ENCODE measurements at places on chromosomes 16 and 17. TPM values are rescaled to one million over a fixed set of nuclear protein-coding genes. Genes with fewer than 3 reads are reported as not detected.
A peak's percentile ranks its signal among the peaks of the same experiment; 100 is the strongest.

Gene IL17C
- not detected for total RNA-seq

Gene DNAAF8
- 0.64 TPM for total RNA-seq

Gene ADORA2B
- total RNA-seq, result 0.23 TPM

GRCh38 chr17:40514013-40514875 lies 12.8 kb upstream of the TNS4 start:
- no peak for DNase-seq

GRCh38 chr16:30996985-30997724 lies 12.1 kb downstream of the HSD3B7 start:
- DNase-seq, result peak; percentile 82

GRCh38 chr17:82963104-82963950 lies 116.1 kb upstream of the METRNL start:
- DNase-seq, result peak; percentile 16

DNA sequence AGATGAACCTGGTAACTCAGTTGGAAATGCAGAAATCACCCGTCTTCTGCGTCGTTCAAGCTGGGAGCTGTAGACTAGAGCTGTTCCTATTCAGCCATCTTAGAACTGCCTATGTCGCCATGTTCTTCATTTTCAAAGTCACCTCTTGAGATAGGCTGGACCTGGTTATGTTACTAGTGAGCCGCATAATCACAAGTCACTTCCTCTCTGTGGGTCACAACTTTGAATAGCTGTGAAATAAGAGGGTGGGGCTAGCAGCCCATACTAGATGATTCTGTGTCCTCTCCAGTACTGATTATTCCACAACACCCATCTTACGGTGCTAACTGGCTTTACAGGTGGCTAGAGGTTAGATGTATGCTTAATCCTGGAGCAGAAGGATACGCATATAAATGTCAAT lies 74.2 kb downstream of the VPS53 start:
- no peak for DNase-seq

- DNase-seq, result no peak
Observed at GRCh38 chr16:49890876-49891275, 35.0 kb upstream of the ZNF423 start.

GRCh38 chr16:28492511-28492910 lies 637 bp upstream of the CLN3 start:
- DNase-seq, result no peak

GRCh38 chr17:74807441-74807840 lies 31.3 kb upstream of the NAT9 start:
- DNase-seq, result no peak

GRCh38 chr17:75619506-75620431 lies 13.5 kb upstream of the SMIM5 start:
- no peak for DNase-seq

DNA sequence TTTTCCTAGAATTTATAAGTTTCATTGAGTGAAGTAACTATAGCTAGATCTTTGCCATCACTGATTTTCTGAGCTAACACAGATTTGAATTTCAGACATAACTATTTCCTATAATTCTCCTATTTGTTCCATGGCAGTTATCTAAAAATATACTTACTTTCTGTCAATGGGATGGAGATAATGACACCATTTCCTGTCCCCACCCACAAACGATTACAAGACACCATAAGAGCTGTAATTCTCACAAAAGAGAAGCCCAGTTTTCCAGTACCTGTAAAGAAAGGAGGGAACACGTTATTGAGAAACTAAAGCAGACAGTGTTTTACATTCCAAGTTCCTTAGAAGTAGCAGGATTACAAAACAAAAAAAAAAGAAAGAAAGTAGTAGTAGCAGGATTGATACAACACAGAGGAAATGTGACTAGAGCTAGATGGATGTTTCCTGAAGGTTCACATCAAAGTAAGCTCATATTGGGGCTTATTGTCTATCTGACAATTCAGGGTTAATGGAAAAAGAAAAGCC lies 110.9 kb upstream of the TOB1 start:
- no peak for DNase-seq

DNA sequence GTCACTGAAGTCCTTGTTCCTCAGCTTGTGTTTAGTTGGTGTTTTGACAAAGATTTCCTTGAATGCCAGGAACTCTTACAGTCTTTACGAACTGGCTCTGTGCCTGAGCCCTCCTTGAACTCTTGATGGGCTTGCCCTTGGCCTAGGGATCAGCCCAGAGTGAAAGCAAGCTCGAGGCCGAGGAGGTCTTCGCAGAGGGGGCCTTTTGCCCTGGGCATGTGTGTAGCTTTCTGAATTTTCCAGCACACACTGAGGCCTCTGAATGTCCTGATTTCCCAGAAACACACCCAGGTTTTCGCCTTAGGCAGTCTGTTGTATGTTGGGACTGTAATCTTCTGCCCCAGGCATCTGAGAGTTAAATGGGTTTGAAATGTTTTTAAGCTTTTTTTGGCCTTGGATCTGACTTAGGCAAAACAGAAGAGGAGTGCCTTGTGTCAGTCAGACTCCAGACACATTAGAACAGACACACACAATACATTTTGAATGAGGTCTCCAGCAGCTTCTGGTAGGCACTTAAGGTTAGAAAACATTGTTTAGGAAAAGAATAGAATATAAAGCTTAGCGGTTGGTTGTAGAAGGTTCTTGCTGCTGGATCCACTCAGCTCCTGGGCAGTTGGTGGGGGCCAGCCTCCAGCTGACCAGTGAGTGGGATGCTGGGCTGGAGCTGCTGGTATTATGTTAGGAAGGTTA lies 17.1 kb downstream of the FOXK2 start:
- DNase-seq, result no peak

DNA sequence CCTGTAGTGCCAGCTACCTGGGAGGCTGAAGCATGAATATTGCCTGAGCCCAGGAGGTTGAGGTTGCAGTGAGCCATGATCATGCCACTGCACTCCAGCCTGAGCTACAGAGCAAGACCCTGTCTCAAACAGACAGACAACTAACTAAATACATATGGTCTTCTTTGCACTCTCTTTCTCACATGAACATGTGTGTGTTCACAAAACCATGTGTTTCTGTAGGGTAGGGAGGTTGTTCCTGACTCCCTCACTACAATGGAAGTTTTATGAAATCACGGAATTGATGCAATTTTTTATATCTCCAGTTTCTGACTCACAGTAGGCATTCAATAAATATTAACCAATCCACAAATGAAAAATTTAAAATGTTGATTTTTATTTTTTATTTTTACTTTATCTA lies 48.5 kb downstream of the ABHD15 start:
- DNase-seq, result no peak

DNA sequence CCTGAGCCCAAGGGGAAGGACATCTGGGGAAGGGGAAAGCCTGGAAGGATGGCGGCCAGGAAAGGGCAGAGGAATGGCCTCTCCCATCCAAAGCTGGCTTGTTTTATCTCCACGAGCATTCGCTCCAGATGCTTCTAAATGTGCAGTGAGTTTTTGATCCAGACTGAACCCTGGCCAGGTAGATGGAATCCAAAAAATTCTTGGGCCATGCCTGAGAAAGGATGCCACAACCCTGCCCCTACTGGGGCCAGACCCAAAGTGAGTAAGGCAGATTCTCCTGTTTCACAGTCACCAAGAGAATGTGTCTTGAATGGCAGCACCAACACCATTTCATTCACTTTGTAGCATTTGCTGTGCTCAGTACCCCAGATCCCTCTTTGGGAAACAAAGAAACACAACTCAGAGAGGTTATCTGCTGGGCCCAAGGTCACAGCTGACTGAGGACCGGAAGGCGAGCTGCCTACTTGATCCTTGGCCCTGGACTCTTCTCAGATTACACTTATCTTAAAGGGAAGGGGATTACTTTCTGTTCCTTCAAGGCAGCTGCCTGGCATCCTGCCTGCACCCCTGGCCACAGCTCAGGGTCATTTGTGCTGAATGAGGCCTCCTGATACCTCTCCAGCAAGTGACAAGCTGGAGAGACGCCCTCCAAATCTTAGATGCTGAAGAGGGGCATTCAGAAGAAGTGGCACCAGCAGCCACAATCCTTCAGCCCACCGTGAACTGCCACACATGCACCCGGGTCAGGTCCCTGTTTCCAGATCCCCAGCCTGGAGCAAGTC lies 3.6 kb downstream of the LRRC75A start:
- no peak for DNase-seq

- DNase-seq, result no peak
Observed at GRCh38 chr17:68539548-68540467, 27.6 kb downstream of the PRKAR1A start.

DNA sequence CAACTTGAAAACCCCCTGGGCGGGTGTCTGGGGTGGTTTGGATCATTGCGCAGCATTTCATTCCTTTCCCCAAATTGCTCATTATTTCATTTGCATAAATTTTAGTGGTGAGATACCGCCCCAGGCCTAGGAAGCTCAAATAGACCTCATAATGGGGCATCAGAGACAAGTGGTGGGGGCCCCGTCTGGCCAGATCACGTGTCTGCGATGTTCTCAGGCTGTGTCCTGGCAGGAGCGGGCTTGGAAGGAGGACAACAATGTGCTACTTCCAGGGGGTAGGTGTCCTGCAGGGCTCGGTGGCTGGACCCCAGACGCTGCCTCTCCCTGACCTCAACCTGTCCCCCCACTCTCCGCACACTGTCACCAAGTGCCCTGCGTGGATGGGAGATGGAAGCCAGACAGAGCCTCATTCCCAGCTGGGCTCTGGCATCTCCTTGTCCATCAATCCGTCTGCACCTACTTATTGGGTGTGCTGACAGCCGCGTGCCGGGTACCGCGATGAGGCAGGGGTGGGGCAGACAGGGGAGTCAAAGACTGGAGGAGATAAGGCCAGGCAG lies 116.9 kb downstream of the NTN1 start:
- no peak for DNase-seq

- DNase-seq, result no peak
Observed at GRCh38 chr16:65075877-65076276, 46.0 kb downstream of the CDH11 start.

- no peak for DNase-seq
Observed at GRCh38 chr17:48825446-48826381, 5.1 kb upstream of the CALCOCO2 start.

Data from CD4-positive, alpha-beta memory T cell (primary cell).